Esophagus muscularis mucosa (tissue), 4 donors: ENCODE measurements at places on chromosomes 3 and 15.

DNA sequence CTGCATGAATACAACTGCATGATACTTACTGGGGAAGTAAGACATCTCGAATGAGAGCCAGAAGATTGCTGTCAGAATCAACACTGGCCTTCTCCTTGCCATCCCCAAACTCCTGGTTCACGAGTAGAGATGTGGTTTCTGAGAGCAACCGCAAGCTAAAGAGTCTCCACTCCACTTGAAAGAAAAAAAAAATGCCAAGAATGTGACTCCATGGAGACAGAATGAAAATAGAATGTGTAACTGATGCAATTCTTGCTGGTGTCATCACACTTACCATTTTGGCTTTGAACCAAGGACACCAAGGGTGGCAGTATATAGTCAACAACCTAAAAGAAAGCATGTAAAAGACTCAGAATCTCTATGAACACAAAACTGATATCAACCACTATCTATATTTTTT, 280.4 kb downstream of the ULK4 start:
- no peak for DNase-seq

GRCh38 chr3:64398476-64398875, 173.2 kb upstream of the PRICKLE2 start:
- no peak for DNase-seq

GRCh38 chr3:72739531-72740466, 108.4 kb downstream of the SHQ1 start:
- DNase-seq = no peak

DNA sequence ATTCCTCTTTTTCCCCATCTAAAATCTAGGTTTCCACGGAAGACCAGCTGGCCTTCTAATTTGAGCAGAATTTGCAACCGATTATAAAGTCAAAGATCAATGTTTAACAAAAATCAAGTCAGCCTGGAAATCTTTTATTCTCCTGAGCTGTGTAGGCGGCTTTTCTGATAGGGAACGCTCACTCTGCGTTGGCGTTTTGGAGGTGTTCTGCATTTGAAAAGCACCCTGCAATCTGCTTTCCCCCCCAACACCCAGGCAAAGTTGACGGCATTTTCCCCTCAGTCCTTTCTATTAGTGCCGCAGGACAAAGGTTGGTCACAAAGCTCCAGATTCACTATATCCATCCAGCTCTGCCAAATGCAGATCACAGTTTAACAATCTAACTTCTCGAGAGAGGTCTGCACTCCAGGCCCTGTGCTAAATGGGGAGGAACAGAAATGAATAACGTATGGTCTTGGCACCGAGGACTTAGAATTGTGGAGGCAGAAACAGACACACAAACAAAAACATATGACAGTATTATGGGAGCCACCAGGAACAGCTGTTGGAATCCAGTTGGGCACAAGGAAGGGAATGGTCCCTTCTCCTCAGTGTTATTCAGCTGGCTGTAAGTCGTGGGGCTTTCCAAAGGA, 50.4 kb upstream of the LARS2 start:
- no peak for DNase-seq

DNA sequence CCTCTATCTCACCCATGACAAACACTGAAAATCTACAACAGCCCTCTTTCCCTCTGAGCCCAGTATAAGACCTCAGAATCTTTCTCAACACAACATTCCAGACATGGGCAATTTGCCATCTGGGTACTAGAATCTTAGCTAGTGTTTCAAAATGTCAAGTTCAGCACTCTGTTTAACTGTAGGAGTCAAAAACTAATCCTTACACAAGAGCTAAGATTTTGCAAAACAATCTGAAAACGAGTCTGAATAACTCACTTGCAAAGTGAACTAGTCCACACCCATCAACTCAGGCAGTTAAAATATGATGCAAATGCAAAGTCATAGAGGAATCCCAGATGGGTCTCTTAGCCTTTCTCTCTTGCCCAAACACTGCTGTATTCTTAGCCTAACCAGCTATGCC, 67.8 kb downstream of the GPR176 start:
- DNase-seq = no peak

DNA sequence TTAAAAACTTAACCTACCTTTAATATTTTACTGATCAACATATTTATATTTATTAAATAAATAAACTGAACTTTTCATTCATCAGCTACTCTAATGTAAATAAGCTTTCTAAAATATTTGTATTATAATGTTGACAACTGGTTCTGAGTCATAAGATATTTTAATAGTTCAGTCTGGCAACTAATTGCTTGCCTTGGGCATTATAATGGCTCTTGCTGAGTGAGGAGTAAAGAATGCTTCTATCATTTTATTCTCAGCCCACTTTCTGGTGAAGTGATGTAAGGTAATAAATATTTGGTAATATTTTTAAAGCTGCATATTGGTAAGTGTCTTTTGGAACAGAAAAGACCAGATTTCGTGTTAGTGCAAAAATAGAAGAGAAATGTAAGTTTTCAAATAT, 81.5 kb downstream of the DIPK2A start:
- DNase-seq = no peak

DNA sequence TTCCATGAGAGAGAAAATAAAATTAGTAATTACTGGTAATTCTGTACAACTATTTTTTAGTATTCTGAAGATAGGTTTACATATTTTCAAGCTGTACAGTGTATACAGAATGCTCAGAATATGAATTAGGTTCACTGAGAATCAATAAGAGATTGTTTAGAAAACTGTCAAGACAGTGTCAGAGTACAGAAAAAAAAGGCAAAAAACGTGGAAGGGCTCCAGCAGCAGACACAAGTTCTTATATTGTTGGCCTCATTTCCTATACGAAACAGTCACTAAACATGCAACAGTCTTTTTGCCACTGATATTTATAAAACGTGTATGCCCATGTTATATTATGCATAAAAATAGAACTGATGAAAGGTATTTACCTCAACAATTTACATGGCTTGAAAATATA, 103.9 kb downstream of the ISL2 start:
- no peak for DNase-seq
